ENCODE measurements at places on chromosomes 3 and 15.
A peak's percentile ranks its signal among the peaks of the same experiment; 100 is the strongest.

DNA sequence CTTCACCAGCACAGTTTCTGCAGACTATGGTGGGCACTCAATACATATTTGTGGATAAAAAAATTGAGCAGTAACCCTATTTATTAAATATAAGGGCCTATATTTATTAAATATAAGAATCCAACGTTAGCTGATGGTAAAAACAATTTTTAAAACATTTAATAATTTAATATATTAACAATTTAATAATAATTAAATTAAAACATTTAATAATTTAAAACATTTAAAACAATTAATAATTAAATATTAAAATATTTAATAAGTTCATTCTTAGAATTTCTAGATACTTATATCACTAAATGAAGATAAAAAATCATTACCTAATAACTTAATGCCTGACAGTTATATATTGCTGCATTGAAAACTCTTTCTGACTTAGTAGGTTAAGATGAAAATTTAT is 880.2 kb upstream of the EPHA6 start:
- H3K27ac ChIP-seq, result no peak overlapping the region
- H3K4me1 ChIP-seq, result no peaks in the 10 kb centered on the region
- H3K27me3 ChIP-seq, result no peaks in the 10 kb centered on the region
- no peak for DNase-seq
- no peak overlapping the region for H3K4me3 ChIP-seq

GRCh38 chr3:9701006-9701405 is 2.6 kb upstream of the CPNE9 start:
- H3K4me1 ChIP-seq, result no peaks in the 10 kb centered on the region
- DNase-seq, result no peak
- H3K36me3 ChIP-seq, result peaks cover 70% of the 10 kb centered on the region
- H3K4me3 ChIP-seq, result no peak overlapping the region
- peaks cover 3% of the 10 kb centered on the region for H3K27me3 ChIP-seq

DNA sequence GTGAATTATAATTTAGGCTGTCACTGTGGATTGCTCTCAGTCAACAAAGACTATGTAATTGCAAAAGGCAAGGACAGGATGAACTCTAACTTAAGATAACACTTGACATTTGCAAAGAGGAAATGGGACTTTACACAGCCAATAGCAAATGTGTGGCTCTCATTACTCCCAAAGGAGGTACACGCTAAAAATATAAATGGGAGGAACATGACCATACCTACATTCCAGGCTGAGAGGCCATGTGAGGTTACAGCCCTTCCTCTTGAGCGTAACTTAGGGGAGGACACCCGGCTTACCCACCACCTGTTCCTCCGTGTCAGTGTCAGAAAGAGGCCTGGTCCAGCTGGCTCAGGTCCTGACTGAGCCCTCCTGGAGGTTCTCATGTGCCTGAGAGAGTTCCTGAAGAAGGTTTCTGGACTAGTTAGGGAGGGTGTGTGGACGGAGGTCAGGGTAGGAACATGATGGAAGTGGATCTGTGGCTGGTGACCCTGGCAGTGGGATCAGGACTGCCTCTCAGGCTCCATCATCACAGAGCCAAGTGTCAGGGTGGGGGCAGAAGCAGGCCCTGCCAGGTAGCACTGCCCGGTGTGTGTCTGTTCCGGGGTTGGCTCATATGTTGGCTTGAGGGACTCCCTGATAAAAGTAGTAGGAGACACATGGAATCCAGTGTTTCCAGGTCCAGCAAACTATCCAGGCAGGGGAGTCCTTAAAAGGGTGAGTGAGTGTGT is 7.9 kb downstream of the POPDC2 start:
- H3K36me3 ChIP-seq, result no peaks in the 10 kb centered on the region
- H3K27me3 ChIP-seq, result no peaks in the 10 kb centered on the region
- no peak overlapping the region for H3K4me3 ChIP-seq
- DNase-seq, result no peak
- no peak overlapping the region for H3K27ac ChIP-seq

DNA sequence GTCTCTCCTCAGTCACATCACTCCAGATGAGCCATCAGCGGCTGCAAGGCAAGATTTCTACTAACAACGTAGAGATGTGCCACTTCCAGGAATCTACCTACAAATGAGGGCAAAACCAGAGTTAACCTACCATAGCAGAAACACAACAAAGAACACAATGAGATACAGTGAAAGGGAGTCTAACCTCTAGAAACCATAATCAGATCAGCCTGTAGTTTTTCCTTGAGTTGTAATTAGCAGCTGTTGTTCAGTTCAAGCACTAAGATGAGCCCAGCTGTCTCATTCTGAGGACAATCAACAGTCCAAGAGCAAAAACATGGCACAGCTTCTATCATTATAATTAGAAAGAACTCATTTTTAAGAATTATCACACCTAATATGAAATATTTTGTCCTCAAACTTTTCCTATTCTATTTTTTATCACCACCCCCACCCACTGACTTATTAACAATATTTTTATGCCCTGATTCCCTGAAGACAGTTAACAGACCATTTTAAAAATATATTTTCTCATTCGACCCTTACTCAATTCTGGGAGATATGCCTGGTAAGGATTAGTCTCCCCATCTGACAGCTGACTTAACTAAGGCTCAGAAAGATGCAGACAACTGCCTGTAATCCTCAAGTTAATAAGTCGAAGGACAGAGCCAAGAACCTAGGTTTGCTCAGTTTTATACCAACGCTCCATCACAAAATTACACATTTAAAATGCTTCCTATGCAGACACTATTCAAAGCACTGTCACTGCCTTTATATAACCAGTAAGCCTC is 50.1 kb downstream of the MAGI1 start:
- no peak for DNase-seq
- no peaks in the 10 kb centered on the region for H3K27me3 ChIP-seq
- no peak overlapping the region for H3K27ac ChIP-seq
- H3K36me3 ChIP-seq, result no peaks in the 10 kb centered on the region
- H3K4me3 ChIP-seq, result no peak overlapping the region

GRCh38 chr15:85419161-85419560 is 38.8 kb downstream of the AKAP13 start:
- no peaks in the 10 kb centered on the region for H3K27me3 ChIP-seq
- no peak overlapping the region for H3K4me3 ChIP-seq
- H3K36me3 ChIP-seq, result no peaks in the 10 kb centered on the region

- no peaks in the 10 kb centered on the region for H3K4me1 ChIP-seq
- no peaks in the 10 kb centered on the region for H3K27me3 ChIP-seq
- DNase-seq, result no peak
- no peak overlapping the region for H3K4me3 ChIP-seq
These were observed 13.6 kb upstream of the CSRNP1 start for GRCh38 chr3:39166932-39167532.

DNA sequence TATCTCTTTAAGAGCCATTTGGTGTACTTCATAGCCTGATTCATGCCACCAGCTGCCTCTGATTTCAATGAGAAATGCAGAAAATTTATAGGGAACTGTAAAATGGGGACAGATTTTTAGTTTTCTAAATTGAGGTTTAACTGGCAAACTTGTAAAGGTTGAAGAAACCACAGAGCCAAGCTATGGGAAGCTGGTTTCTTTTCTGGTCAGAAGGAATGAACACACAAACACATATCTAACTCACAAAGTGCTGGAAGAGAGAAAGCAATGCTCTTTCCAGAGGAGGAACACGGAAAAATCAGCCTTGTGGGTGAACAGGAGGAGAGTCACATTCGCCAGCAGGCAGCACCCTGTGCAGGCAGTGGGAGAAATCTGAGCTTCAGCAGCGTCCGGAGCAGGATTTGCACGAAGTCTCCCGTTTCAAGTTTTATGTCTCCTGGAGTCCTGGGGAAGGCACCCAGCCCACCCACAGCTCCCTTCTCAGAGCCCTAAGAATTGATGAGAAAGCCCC is 481 bp downstream of the MASP1 start:
- peak overlapping the region; percentile 33 for H3K27ac ChIP-seq
- peaks cover 8% of the 10 kb centered on the region for H3K4me1 ChIP-seq
- no peak for DNase-seq

DNA sequence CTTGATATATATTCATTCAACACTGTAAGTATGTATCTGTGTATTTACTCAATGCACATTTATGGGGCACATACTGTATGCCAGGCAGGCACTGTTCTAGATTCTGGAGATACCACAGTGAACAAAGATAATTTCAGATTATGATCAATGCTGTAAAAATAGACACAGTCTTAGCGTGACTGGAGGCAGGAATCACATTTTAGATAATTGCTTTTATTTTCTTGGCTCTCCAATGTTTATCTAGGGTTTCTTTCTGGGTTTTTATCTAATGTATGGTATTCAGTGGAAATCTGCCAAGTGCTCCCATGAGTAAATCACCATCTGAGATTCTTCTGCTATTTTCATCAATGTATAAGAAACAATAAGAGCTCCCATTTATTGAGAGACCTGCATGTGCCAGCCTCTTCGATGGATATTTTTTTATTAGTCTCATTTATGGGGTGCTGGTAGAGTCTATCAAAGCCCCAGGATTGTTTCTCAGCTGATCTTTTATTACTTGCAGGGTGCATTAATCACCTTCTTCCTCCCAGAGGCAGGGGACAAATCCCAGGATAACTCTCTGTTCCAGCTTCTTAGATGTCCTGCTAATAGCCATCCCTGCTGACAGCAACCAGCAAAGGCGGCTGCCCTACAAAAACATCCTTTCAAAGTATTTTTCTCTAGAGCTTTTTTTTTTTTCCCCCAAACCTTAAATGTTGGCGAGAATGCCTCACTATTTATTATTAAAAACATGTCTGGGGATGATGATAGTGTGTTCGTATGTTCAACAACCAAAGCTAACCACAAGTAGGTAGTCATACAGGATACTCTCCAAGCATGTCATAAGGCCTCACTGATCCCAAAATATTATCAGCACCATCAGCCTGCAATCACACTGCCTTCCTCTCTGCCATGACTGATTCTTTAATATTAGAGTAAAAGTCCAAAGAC is 331.0 kb upstream of the RASGRP1 start:
- DNase-seq, result no peak
- no peak overlapping the region for H3K4me3 ChIP-seq
- H3K4me1 ChIP-seq, result no peaks in the 10 kb centered on the region

- H3K27me3 ChIP-seq, result no peaks in the 10 kb centered on the region
- H3K4me3 ChIP-seq, result no peak overlapping the region
- H3K4me1 ChIP-seq, result no peaks in the 10 kb centered on the region
- H3K27ac ChIP-seq, result no peak overlapping the region
These were observed 459.8 kb downstream of the MCTP2 start for GRCh38 chr15:94691169-94691568.

DNA sequence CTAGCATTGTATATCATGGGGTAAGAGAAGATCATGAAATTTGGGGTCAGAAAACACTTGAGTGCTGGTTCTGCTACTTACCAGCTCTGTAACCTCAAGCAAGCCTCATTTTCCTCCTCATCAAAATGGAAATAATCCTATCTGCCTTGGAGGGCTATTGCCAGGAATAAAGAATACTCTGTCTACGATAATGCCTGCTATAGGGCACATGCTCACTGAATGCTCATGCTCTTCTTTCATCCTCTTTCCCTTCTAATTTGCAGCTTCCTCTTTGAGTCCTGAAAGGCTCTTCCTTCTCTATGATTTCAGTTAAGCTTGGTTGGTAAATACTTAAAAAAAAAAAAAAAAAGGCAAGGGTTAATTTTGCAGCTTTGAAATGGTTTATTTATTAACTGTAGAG is 12.8 kb downstream of the RTP1 start:
- DNase-seq, result no peak
- H3K4me3 ChIP-seq, result no peak overlapping the region
- no peaks in the 10 kb centered on the region for H3K36me3 ChIP-seq

DNA sequence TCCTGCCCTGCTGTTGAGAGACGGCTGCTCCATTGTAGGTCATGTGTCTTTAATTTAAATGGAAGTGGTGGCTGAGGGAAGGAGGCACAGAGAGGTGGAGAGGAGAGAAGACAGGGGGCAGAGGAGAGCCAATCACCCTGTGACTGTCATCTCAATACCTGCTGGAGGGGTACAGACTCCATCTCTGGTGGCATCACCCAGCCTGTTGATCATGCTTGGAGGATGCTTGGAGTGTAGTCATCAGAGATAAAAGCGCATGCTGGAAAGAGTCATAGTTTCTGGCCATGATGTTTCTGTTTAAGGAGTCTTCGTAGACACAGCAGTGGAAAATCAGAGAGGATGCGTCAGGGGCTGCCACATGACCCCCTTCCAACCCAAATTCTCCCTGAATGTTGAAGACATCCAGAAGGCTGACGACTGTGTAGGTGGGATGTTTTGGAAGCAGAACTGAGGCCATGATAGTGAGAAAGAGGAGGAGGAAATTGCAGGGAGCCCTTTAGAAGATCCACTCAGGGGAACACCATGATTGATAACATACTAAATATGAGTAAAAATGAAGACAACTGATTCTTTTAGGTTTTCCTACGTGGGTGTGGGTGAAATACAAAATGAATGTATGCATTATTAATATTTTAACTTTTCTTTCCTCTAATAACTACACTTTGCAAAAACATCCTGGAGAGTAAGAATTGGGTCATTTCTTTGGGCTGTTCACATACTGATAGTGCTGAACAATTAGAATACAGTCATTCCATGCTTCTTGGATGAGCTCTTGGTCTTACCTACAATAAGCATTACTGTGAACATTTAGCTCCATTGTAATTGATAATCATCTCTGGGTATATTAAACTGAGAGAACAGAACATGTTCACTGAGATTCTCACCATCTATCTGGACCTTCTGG is 210.6 kb upstream of the ATP10A start:
- no peak overlapping the region for H3K27ac ChIP-seq
- H3K4me1 ChIP-seq, result no peaks in the 10 kb centered on the region
- DNase-seq, result no peak
- no peaks in the 10 kb centered on the region for H3K36me3 ChIP-seq
- no peaks in the 10 kb centered on the region for H3K27me3 ChIP-seq

DNA sequence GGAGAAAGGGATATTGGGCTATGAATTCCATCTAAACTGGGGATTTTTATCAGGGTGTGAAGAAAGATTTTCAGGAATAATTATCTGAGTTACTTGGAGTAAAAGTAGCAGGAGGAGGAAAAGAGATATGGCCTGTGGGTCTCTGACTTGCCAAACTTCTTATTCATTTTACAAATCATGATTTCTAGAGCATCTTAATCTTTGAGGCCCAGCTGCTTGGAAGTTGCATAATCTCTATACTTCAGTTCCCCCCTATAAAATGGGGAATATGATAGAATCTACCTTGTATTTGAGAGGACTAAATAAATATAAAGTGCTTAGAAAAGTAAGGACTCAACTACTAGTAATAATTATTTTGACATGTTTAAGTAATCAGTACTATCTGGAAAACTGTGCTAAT is 11.0 kb upstream of the GABPB1 start:
- H3K27ac ChIP-seq, result no peak overlapping the region
- no peaks in the 10 kb centered on the region for H3K27me3 ChIP-seq
- no peak overlapping the region for H3K4me3 ChIP-seq
- no peak for DNase-seq

Measured in ascending aorta (tissue), 2 donors.